ENCODE measurements at places on chromosomes 1 and 21.

- no peak for DNase-seq
Observed at GRCh38 chr1:235307158-235308124, 20.5 kb downstream of the ARID4B start.

DNA sequence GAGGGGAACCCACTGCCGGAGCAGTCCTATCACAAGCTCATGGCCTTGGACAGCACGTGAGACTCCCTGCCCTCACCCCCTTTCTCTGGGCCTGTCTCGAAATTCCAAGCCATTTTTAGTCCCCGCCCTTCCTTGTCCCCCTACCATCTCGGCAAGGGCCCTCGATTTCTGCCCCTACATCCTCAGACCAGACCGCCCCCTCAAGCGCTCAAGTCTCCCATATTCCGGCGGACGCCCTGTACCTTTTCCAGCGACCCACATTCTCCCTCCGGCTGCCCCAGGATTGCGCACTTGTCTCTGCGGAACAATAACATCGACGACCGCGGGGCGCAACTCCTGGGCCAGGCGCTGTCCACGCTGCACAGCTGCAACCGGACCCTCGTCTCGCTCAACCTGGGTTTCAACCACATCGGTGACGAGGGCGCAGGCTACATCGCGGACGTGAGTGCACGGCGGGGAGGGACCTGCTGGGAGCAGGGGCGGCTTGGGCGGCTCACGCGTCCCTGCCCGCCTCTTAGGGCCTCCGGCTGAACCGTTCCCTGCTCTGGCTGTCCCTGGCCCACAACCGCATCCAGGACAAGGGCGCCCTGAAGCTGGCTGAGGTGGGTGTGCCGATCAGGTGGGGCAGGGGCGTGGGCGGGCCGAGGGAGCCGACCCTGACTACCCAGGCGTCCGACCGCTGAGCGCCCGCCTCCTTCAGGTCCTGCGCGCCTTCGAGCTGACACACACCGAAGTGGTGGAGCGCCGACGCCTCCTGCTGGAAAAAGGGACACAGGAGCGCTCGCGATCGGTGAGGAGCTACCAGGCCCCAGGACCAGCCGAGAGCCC lies 7.0 kb downstream of the LRRC71 start:
- peak; percentile 66 for DNase-seq

GRCh38 chr1:85372683-85373377 lies 92.1 kb downstream of the DDAH1 start:
- DNase-seq: no peak

DNA sequence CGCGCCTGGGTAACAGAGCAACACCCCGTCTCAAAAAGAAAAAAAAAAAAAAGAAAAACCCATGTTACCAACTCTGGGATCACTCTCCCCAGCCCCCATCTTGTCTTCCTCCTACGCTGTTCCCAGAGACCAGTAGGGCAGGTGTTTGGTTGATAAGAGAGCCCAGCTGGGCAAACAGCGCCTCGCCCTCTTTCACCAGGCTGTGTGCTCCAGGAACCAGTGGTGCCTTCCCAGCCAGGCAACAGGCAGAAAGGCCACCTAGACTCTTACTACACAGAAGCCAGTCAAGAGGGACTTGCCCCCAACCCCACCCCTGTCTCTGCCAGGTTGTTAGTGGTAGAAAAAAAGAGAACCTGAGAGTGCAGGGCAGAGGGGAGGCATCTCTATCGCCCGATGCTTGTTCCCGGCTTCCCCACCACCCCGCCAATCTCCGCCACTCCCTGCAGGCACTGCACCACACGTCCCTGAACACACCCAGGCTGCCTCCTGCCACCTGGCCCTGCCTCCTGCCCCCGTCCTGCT lies 14.0 kb upstream of the CTRC start:
- DNase-seq: no peak

DNA sequence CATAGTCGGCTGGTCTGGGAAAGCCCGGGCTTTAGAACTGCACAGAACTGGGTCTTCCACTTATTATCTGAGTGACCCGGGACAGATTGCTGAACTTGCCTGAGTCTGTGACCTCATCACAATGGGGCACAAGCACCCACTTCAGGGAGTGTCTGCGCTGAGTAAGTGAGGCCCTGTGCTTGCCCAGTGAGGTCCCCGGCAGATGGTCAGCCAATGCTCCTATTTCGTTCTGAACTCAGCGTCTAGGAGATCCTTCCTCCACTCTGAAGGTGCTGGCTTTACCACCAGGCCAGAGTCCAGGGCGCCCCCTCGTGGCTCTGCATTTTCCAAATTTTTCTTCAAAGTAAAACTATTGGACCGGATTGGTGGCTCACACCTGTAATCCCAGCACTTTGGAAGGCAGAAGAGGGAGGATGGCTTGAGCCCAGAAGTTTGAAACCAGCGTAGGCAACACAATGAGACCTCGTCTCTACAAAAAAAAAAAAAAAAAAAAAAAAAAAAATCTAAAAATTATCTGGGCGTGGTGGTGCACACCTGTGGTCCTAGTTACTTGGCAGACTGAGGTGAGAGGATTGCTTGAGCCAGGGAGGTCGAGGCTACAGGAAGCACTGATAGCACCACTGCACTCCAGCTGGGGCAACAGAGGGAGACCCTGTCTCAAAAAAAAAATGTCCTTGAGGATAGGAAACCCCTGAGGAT lies 61.7 kb downstream of the FCRL5 start:
- peak; percentile 12 for DNase-seq

GRCh38 chr1:76444773-76445172 lies 370.2 kb downstream of the ST6GALNAC3 start:
- DNase-seq: no peak

GRCh38 chr21:41597811-41598231 lies 89.9 kb upstream of the TMPRSS2 start:
- no peak for DNase-seq

DNA sequence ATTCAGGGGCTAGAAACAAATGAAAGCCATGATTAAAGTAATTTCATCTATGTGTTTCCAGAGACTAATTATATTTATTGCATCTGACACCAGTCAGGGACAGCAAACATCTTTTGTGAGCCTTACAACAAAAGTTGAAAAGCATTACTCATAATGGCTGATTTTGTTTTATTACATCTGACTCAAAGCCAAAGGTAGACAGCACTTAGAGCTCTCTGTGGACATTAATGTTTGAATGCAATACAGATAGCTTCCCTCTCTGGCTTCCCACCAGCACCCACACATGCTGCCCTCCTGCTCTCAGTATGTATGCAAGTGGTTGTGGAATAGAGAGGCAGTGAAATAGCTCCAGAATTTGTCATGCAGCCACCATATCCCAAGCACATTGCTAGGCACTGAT lies 198.7 kb downstream of the SETD4 start:
- no peak for DNase-seq

- no peak for DNase-seq
Observed at GRCh38 chr1:53559854-53560580, 100.8 kb downstream of the DMRTB1 start.

GRCh38 chr1:2555634-2556276 lies 416 bp upstream of the TNFRSF14 start:
- DNase-seq: no peak

DNA sequence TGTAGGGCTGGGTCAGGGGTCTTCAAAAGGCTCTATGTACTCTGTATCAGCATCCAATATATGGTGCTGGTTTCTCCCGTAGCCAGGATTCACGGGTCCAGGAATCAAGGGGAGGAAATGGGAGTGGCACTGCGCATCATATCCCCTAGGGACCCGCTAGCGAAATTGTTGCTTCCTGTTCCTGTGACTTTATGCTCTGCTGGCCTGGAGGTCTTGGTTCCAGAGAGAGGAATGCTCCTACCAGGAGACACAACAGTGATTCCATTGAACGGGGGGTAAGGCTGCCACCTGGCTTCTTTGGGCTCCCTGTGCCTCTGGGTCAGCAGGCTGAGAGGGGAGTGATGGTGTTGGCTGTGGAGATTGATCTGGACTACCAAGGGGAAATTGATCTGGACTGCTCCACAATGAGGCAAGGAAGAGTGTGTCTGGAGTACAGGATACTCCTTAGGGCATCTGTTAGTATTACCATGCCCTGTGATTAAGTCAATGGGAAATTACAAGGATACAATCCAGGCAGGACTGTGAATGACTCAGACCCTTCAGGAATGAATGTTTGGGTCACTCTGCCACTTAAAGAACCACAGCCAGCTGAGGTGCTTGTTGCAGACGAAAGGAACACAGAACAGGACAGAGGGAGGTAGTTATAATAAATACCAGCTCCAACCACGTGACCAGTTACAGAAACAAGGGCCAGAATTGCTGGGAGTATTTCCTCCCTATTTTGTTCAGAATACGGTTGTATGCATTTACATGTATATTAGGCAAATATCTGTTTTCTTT lies 10.2 kb downstream of the SPSB1 start:
- peak; percentile 78 for DNase-seq

- DNase-seq: no peak
Observed at GRCh38 chr1:61743431-61743705, 1.1 kb downstream of the PATJ start.

GRCh38 chr1:234649432-234650081 lies 39.6 kb upstream of the IRF2BP2 start:
- no peak for DNase-seq

DNA sequence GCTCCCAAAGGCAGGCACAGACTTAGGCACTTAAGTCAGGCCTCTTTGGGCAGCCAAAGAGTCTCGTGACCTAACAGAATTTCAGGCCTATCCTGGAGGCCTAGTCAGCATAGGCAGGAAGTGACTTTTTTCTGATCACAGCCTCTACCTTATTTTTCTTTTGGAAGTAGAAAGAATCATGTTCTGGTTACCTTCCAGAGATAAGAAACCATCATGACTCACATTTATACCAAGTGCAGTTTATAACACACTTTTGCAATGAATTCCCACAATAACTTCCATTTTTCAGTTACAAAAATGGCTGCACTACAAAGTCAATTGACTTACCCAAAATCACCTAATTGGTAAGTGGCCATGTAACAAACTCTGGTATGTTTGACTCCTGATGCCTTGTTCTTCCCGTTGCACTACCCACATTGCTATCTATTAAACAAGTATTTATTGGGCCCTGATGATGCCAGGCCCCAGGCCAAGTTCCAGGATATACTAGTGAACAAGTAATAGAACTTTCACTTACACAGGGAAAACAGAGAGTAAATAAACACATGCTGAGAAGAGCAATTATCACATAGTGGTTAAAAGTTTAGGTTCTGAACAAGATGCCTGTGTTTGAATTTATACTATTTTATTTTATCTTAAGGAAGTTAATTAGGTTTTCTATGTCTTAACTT lies 74.3 kb downstream of the SH3GLB1 start:
- no peak for DNase-seq

- DNase-seq: no peak
Observed at GRCh38 chr1:111719674-111720132, 19.5 kb downstream of the INKA2 start.

GRCh38 chr1:48772211-48772610 lies 4.5 kb downstream of the BEND5 start:
- DNase-seq: no peak
